ENCODE measurements at places on chromosomes 4 and X.
A peak's percentile ranks its signal among the peaks of the same experiment; 100 is the strongest.

DNA sequence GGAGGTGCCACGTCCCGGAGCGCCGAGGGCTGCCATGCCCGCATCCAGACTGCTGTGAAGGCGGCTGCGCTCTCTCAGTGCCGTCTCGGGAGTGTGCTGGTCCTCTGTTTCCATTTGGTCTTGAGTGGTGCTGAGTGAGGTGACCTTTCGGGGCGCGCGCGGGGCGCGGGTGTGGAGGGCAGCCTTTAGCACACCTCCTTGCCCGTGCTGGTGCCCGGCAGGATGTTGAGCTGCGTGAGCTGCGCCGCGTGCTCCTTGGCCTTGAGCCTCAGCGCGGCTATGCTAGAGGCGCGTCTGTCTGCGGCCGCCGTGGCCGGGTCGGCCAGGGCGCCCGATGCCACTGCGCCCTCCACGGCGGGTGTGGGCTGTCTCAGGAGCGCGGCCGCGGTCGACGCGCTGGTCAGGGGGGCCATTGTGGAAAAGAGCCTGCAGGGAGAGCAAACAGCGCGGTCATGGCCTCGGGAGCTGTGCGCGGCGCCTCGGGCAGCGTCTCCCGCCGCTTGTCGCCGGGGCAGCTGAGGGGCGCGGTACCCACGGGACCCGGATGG, 11.2 kb downstream of the ARX start:
- DNase-seq, result no peak

DNA sequence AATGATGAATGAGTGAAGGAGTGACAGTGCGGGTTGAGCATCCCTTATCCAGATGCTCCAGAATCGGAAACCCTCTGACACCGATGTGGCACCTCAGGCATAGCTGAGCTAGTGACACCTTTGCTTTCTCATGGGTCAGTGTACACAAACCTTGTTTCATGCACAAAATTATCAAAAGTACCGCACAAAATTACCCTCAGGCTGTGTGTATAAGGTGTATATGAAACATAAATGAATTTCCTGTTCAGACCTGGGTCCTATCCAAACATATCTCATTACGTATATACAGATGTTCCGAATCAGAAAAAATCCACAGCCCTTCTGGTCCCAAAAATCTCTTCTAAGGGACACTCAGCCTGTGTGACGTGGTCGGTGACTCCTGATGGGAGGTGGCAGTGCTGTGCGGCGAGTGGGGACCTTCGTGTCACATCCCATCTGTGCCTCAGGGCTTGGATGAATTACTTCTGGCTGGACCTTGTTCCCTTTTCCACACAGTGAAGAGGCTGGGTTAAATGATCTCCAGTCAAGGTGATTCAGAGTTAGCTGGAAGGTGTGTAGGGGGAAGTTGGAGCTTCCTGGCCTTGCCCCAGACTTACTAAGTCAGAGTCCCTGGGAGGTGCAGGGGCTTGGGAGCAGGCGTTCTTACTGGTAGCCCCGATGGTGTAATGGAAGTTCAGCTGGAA, 18.8 kb downstream of the RGS12 start:
- DNase-seq, result no peak

GRCh38 chrX:153780678-153781427, at the start of gene SRPK3:
Gene SRPK3 (plus strand): TSS chrX:153781041. CDS start chrX:153781087, 46 bp downstream.
- DNase-seq, result no peak

DNA sequence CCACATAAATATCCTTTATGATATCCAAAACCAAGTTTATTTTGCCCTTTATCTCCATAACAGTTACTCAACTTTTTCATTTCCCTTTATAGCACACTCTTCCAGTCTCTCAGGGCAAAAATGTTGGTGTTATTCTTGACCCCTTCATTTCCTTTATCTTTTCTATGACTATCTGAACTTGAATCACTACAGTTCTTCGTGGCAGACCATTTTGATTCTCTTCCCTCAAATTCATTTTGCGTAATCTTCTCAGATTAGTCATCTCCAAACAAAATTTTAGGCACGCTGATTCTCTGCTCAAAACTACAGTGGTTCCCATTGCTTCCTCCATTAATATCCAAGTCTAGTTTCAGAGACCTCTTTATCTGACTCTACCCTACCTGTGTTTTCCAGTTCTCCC, 26.1 kb downstream of the RUFY3 start:
- DNase-seq, result no peak

DNA sequence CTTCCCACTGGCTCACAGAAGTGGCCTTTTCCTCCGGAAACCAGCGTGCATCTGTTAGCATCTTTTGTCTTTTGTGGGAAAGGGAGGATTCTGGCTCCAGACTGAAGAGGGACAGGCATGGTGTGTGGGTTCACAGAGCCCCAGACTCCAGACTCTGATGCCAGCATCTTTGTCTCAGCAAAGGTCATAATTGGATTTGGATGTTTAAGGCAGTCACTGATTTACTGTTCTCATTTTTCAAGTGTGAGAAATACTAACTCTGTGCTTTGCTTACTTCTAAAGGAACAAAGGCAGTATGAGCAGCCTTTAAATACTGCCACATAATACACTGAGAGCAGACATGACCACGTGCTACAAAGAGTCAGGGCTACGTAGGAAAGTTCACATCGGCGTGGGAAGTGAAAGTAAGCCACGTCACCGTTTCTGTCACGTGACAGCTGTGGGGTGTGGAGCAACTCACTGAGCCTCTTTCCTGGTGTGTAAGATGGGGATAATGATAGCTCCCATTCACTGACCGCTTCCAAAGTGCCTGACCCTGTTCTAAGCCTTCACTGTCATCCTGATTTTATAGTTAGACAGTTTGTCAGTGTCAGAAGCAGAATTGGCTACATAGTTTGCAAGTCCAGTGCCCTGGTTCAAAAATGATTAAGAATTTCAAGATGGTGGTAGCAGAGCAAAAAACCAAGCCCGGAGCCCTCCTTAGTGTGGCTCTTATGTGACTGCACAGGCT, 24.8 kb upstream of the TMSB4X start:
- DNase-seq, result peak; percentile 92

DNA sequence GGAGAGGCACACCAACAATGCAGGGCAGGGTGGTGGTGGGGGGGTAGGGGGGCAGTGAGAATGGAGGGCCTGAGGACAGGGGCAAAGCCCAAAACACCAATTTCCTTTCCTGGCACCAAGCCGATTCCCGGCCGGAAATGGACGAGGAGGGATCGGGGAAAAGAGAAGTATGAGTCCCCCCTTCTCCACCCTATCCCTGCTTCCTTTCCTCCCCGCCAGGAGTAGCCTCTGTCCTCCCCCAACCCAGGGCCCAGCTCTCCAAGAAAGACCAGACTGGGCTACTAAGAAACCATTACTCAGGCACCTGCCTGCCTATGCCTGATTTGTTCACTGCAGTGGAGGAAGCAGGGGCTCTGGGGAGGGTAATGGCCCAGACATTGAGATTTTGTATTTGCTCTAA, 402 bp downstream of the CCDC120 start:
- no peak for DNase-seq

DNA sequence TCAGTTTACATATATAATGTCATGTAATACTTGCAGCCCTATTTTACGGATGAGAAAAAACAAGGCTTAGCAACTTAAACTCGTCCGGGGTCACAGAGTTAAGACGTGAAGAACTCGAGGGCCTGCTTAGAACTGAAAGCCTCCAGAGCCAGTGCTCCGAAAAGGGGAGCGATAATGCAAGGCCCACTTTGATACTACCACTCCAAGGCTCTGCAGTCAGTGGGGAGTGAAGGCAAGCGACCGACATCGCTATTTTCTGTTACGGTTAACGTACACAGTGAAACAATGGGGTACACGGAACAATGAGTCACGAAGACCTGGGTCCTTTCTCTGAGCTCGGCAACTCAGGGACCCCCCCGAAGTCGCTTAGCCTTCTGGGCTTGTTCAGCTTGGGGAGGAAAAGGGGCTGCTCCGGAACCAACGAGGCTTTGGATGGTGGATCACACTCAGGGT, 965 bp downstream of the PPA2 start:
- no peak for DNase-seq

GRCh38 chr4:88725986-88726385, 28.4 kb upstream of the NAP1L5 start:
- DNase-seq, result no peak

GRCh38 chr4:73922766-73923630, 53.8 kb downstream of the CXCL1 start:
- DNase-seq, result no peak

DNA sequence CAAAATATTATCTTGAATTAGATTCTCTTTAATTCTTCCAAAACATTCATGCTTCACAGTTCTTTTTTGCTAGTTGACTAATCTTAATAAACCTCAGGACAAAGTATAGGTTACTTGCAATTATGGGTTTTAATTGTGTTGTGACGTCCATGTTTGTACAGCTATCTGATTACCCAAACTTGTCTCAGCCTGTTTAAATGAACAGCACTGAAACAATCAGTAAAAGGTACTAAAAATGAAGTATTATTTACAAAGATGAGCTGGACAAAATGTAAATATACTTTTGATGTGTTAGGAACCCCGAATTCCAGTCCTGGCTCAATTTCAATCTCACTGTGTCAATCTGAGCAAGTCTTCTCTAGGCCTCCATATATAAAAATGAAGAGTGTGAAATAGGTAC, 57.4 kb upstream of the SLC6A14 start:
- no peak for DNase-seq

- no peak for DNase-seq
Measured at GRCh38 chr4:36553453-36553852, 272.0 kb downstream of the DTHD1 start.

DNA sequence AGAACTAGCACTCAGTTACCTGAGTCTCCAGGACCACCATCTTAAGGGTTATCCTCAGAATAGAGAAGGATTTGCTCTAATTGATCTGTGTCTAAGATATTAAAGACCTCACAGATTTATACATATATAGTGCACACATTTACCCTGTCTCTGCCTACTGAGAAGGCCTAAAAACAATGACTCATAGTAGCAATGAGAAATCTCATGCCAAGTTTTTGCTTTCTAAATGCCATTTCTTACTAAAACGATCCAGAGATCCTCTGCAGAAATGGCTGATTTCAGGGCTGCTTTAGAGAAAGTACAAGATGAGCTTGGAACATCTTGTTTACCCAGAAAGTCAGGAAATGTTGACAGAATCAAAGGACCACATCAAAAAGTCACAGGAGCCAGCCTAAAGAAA, 79.1 kb upstream of the INPP4B start:
- DNase-seq, result no peak

GRCh38 chr4:138393886-138394610, 151.9 kb upstream of the SLC7A11 start:
- DNase-seq, result no peak

GRCh38 chr4:156505341-156505955, 466.2 kb downstream of the PDGFC start:
- DNase-seq, result no peak

- no peak for DNase-seq
Measured at GRCh38 chr4:108884596-108884995, 121.7 kb upstream of the ETNPPL start.

DNA sequence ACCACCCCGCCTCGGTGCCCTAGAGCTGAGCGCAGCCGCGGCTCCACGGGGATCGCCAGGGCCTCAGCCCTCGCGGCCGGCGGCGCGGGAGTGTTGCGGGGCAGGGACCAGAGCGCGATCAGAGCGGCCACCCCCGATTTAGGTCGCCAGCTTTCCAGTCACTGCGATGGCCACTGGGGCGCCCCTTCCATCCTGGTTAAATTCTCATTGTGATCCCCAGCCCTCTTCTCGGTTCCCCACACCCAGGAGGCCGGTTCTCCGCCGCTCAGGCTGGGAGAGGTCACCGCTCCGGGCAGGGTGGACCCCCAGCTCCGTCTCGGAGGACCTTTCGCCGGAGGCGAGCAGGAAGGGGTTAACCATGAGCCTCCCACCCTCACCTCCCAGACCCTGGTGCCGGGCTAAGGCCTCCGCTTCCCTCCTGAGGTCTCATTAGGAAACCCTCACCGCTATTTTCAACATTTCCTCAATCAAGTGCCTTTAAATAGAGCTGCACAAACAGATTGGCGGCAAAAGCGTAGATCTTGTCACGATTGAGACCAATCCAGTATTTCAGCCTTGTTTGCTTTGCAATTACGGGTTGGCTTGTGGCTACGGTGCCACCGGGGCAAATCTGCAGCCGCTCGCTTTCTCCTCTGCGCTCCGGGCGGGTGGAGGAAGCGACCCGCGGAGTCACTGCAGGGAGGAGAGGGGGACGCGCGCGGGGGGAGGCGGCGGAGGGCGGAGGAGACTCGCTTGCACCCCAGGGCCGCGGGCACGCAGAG, 8.3 kb upstream of the HAND2 start:
- DNase-seq, result no peak

- DNase-seq, result no peak
Measured at GRCh38 chr4:102326951-102327350, 18.3 kb downstream of the SLC39A8 start.

DNA sequence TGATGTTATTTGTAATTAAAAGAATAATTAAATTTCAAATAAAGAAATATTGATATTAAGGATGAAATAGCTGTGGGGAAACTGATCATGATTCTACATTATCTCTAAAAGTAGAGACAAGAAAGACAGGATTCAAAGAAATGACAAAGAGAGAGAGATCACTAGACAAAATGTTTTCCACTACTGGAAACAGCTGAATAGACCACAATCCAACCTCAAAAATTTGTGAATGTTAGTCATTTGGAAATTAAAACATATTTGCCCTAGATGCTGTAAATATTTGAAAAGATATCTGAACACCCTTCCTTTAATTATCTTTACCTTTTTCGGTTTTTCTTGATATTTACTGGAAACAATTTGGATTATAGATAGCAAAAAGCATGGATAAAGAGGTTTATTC, 414.9 kb downstream of the CENPC start:
- DNase-seq, result no peak

GRCh38 chrX:24285082-24285481, 28.8 kb downstream of the SUPT20HL2 start:
- no peak for DNase-seq

- DNase-seq, result no peak
Measured at GRCh38 chrX:105744946-105745345, 77.4 kb upstream of the NRK start.

GRCh38 chrX:67749536-67749935, 205.7 kb downstream of the AR start:
- no peak for DNase-seq

DNA sequence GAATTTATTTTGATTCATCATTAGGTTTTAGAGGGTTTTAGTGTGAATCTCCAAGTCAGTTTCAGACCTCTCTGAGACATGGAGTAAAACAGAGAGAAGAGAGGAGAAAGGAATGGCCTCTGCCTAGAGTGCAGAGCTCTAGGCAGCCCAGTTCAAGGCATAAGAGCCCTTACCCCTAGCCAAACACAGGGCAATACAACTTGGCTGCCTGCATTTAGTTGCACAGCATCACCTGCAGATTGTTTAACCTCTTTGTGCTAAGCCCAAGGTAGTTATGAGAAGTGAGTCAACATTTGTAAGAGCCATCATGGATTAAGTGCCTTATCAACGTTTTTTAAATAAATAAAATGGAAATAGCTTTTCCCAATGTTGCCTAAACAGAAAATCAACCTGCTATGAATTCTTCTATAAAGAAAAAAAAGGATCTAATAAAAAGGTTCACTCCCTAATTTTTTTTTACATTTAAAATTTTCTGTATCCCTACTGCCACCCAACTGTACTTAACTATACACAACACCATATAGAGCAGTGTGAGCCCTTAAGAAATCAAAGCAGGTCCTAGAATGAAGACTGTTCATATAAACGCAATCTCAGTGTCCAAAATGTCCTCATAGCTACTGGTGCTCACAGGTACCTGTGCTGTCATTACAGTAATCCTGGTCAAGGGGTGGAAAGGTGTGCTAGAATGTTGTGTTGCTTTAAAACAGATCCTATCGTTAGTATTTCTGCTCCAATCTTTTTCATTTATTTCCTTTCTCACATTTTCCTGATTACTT, 36.0 kb downstream of the PF4 start:
- no peak for DNase-seq

GRCh38 chrX:136032370-136032769, 47.1 kb downstream of the SLC9A6 start:
- no peak for DNase-seq

GRCh38 chr4:101238706-101239105, 108.6 kb downstream of the PPP3CA start:
- no peak for DNase-seq

Measured in activated CD4-positive, alpha-beta T cell treated with anti-CD3 and anti-CD28 coated beads, Interleukin-2, amount 50 U/mL, for 48 hours (primary cell).